ENCODE measurements at places on chromosomes 5 and 9.

DNA sequence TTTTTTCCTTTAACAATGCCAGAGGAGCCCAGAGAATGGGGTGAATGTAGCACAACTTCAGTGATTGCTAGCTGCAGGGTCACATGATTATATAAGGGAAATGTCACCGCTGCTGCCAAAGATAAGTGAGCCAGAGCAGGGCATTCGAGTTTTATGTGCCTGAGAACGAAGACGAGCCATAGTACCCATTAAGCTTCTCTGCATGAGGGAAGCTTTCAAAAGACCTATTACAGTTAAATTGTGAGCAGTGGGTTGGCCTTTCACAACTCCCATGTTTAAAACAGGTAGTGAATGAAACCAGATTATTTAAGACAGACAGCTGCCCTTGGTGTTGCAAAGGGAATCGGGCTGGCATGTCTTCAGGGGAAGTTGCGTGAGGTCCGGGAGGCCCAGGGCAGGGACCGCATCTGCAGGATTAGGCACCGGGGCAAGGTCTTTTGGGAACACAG is 82.4 kb upstream of the TNFAIP8 start:
- DNase-seq, result peak; percentile 31

- DNase-seq, result no peak
These were observed 111.8 kb upstream of the SEMA6A start for GRCh38 chr5:116686438-116686837.

- DNase-seq, result no peak
These were observed 87.4 kb downstream of the ZNF608 start for GRCh38 chr5:124658867-124659557.

DNA sequence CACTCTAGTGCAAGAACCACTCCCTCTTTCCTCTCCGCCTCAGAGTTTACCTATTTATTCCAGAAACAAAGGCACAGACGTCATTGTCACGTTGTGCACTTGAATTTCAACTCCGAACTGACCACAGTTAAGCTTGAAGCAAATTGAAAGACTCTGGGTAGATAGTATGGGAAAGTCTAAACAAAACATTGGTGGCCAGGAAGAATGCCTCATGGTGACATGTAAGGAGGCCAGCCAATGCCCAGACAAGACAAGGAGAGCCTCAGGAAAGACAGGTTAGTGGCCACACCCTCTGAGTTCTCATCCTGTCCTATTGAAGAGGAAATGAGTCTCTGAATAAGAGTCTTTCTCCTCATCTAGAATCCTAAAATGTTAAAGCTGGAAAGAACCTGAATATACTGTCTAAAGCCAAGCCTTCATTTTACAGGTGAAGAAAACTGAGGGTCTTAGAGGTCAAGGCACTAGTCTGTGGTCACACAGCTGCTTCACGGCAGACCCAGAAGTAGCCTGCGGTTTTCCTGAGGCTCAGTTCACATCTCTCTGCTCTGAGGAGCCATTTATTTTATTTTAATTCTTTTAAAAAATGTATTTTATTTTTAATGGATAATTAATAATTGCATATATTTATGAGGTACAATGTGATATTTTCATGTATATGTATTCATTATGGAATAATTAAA is 30.2 kb downstream of the ZFAND5 start:
- DNase-seq, result no peak

GRCh38 chr9:89412541-89412940 is 85.4 kb downstream of the SEMA4D start:
- DNase-seq, result no peak

DNA sequence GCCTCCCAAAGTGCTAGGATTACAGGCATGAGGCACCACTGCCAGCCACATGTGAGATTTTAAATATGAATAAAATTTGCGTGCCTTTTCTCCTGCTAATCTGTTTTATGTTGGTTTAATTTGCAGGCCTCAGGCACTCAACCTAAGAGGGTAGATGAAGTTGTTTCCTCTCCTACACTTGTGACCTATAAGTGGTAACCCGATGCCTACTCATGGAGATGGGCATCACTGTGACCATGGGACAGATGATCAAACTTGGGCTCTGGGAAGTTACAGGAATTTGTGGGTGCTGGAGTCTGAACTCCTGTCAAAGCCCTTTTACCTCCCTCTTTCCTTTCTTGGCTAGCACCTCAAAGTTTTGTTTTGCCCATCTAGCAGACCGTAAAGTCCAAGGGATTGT is 1.1 kb downstream of the SLC28A3 start:
- no peak for DNase-seq

- peak; percentile 34 for DNase-seq
These were observed 70.4 kb upstream of the SNX2 start for GRCh38 chr5:122704247-122705036.

- no peak for DNase-seq
These were observed 589 bp downstream of the CKS2 start for GRCh38 chr9:89311346-89312221.

DNA sequence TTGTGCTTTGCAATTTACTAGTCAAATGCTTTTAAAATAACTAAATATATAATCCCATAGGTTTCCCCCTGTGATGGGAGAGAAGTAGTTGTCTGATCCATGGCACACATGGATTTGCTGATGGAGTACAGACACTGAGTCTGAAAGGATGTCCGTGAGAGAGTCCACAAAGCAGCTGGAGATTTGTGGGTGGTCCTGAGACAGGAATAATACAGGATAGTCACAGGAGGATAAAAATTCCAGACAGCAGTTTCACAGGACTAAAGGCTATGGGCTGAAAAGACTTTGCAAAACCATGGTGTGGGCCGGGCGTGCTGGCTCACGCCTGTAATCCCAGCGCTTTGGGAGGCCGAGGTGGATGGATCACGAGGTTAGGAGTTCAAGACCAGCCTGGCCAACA is 58.7 kb upstream of the ZFR start:
- DNase-seq, result no peak

- no peak for DNase-seq
These were observed 788 bp downstream of the ZNF346 start for GRCh38 chr5:177023303-177023664.

- no peak for DNase-seq
These were observed 225.6 kb downstream of the PCSK1 start for GRCh38 chr5:96207420-96207819.

GRCh38 chr9:126343271-126343700 is 16.7 kb downstream of the MVB12B start:
- no peak for DNase-seq

GRCh38 chr5:13932011-13932410 is 12.5 kb downstream of the DNAH5 start:
- no peak for DNase-seq

GRCh38 chr5:139855946-139856540 is 60.4 kb downstream of the PSD2 start:
- DNase-seq, result no peak

- DNase-seq, result no peak
These were observed 48.3 kb downstream of the PRRC1 start for GRCh38 chr5:127565586-127566270.

DNA sequence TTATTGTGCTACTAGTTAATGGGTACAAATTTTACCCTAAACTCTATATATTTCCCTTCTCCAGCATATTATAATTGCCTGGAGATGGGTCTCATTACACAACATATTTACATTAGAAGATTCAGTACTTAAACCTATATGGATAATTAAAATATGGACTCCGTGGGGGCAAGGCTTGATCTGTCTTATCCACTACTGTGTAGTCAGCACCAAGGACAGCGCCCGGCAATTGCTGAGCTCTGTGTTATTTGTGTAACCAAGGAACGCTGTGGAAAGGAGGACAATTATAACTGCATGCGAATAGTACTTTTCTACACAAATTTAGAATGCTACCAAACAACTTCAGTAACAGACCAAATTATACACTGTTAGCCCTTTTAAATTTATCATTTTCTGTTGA is 77.7 kb downstream of the DNAH5 start:
- no peak for DNase-seq

DNA sequence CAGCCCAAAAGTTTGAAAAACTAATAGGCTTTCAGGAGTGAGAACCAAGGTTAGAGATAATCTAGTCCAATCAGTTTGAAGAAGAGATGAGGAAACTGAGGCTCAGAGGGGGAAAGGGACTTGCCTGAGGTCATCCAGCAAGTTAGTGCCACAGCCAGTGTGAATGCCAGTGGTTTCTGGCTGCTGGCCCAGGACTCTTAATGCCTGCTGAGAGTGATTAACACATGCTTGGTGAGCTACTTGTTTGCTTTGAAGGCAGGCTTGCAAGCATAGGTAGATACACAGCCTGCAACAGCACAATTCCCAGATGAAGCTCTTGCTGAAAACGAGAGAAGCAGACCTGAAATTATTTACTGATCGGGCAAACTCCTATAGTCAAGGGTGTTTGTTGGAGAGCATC is 591.6 kb upstream of the SGCD start:
- no peak for DNase-seq

GRCh38 chr9:116450378-116451139 is 236.5 kb upstream of the TRIM32 start:
- DNase-seq, result no peak

- no peak for DNase-seq
These were observed 46.8 kb downstream of the NSUN2 start for GRCh38 chr5:6585939-6586646.

DNA sequence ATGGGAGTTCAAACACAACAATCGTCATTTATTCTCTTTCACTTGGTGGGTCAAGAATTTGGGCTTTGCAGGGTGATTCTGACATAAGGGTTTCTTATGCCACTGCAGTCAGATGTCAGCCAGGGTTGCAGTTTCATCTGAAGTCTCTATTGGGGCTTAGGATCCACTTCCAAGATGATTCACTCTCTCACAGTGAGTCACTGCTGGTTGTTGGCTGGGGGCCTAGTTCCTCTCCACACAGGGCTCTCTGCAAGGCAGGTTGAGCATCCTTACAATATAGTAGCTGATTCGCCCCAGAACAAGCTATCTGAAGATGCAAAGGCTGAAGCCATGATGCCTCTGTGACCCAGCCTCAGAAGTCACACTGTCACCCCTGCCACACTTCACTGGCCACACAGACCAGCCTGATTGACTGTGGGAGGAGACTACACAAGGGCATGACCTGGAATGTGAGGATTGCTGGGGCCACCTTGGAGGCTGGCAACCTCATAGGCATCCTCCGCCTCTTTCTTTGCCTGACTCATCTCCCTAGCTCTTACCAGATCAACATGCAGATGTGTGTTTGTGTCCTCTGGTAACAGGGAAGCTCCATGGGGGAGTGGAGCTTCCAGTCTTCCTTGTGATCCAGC is 4.5 kb upstream of the CARD19 start:
- DNase-seq, result no peak

- peak; percentile 54 for DNase-seq
These were observed 6.4 kb upstream of the JMY start for GRCh38 chr5:79229357-79230174.

DNA sequence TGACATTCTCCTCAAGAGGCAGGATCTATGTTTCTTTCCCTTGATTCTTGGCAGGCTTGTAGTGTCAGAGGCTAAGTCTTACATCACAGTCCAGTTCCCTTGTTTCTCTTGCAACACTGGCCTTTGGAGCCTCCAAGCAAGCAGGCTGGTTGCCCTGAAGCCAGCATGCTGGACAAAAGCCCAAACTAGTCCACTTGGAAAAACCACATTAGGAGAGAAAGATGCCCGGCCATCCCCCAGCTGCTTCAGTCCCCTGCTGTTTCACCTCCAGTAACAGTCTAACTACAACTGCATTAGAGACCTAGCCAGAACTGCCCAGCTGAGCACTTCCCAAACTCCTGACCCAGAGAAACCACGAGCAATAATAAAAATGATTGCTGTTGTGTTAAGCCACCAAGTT is 87.6 kb downstream of the ADAMTS6 start:
- no peak for DNase-seq

DNA sequence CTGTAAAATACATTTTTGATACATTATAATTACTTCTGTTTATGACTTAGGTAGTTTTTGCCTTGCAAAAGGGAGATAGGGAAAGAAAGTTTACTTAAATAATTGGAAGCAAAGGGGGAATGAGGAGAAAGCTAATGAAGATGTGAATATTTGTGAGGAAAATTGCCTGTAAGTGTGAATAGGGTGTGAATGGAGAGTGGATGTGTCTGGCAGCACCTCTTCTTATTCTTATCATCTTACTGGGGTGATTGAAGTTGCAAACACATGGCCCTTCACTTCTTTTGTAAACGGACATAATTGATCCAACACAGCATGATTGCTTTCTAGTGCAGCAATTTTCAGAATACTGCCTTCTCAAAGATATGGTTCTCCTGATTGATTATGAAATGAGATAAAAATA is 46.6 kb downstream of the PALM2AKAP2 start:
- no peak for DNase-seq
